Neural crest cell (in vitro differentiated cells): ENCODE measurements at places on chromosomes 4 and X.

GRCh38 chr4:89823416-89823815 is 13.5 kb downstream of the SNCA start:
- peaks cover 9% of the 10 kb centered on the region for H3K36me3 ChIP-seq
- H3K4me1 ChIP-seq = peaks cover 15% of the 10 kb centered on the region
- no peak overlapping the region for H3K4me3 ChIP-seq
- H3K27me3 ChIP-seq = no peaks in the 10 kb centered on the region
- H3K27ac ChIP-seq = no peak overlapping the region

- peaks cover 17% of the 10 kb centered on the region for H3K4me1 ChIP-seq
- no peak for DNase-seq
- H3K4me3 ChIP-seq = peak overlapping the region; percentile 82
- peaks cover 4% of the 10 kb centered on the region for H3K36me3 ChIP-seq
- peak overlapping the region; percentile 87 for H3K27ac ChIP-seq
Measured at GRCh38 chrX:137566746-137567679, 1.1 kb downstream of the ZIC3 start.

DNA sequence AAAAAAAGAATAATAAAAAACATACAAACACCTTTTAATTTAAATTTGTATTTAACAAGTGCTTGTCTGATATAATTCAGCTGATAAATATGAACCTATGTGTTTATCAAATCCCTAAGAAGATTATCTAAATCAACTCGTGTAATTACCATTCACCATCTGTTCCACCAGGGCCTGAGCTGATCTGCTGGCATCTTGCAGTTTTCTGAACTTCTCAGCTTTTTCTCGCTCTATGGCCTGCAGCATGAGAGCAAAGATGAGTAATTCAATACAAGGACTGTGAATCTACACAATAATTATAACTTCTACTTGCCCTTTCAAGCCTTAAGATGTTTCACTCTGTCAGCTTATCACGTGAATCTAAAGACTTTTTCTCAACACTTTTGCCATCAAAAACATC is 709.7 kb downstream of the DMD start:
- no peaks in the 10 kb centered on the region for H3K27me3 ChIP-seq
- no peak overlapping the region for H3K4me3 ChIP-seq
- H3K36me3 ChIP-seq = no peaks in the 10 kb centered on the region
- no peaks in the 10 kb centered on the region for H3K4me1 ChIP-seq
- DNase-seq = no peak

DNA sequence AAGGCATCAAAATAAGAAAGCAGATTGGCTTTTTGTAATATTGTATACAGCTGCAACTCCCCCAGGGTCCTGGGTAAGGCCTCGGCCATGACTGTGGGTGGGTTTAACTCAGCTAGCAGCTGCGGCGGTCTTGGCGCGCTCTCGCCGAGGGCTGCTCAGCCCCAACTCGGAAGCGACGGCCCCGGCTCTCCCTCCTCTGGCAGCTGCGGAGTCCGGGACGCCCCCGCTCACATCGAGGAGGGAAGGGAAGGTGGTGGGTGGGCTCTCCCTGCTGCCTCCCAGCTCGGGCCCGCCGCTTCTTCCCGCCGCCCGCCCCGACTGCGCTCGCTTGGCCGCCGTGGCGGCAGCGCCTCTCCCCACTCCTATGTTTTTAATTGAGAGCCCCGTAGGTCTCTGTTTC is 51.2 kb downstream of the GPR50 start:
- H3K27me3 ChIP-seq = peaks cover 9% of the 10 kb centered on the region
- no peak for DNase-seq
- no peaks in the 10 kb centered on the region for H3K36me3 ChIP-seq

- no peaks in the 10 kb centered on the region for H3K4me1 ChIP-seq
- H3K4me3 ChIP-seq = no peak overlapping the region
- H3K27me3 ChIP-seq = peaks cover 37% of the 10 kb centered on the region
- H3K36me3 ChIP-seq = peaks cover 2% of the 10 kb centered on the region
- DNase-seq = no peak
Measured at GRCh38 chr4:6184169-6184568, 16.2 kb downstream of the JAKMIP1 start.
